Progenitor cell of endocrine pancreas (in vitro differentiated cells): ENCODE measurements at places on chromosomes 12 and 14.

- DNase-seq, result peak; percentile 32
Observed at GRCh38 chr14:65255583-65256461, 153.5 kb upstream of the MAX start.

GRCh38 chr14:44898551-44898950 lies 63.2 kb downstream of the KLHL28 start:
- no peak for DNase-seq

DNA sequence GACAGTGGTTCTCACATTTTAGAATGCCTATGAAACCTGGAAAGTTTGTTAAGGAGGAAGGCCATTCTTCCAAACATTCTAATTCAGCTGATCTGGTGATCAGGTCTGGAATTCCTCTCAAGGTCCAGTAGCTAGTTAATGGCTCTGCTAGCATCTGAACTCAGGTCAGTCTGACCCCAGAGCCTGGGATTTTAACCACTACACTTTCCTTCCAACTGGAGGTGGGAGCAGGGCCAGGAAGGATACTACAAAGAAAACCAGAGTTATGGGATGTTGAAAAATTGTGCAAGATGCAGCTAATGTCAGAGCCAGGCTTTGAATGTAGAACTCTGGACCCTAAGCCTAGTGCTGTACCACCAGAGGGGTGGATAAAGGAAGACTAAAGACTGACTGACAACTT lies 73.6 kb upstream of the NID2 start:
- DNase-seq, result no peak

GRCh38 chr14:91111443-91111842 lies 2.4 kb upstream of the DGLUCY start:
- no peak for DNase-seq

DNA sequence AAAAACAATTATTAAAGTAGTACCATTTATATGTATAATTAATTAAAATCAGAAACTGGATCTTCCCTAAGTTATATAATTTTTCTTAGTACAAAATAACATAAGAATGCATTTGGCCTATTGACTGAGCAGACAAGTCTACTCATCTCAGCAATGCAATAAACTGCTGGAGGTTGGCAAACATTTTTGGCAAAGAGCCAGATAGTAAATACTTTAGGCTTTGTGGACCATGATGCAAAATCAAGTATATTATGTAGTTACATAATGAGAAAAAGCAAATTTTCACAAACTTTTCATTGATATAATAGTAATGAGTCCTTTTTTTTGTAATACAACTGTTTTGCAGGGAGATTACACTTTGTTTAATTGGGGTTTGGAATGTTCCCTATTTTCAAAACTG lies 30.9 kb downstream of the ERGIC2 start:
- no peak for DNase-seq
